ENCODE measurements at places on chromosomes 3 and 15.

GRCh38 chr3:194304186-194304917, 46.8 kb downstream of the CPN2 start:
- DNase-seq: no peak

- no peak for DNase-seq
These were observed 58.1 kb downstream of the RSRC1 start for GRCh38 chr3:158167737-158168557.

GRCh38 chr15:52252781-52253180, 42.8 kb downstream of the MYO5C start:
- no peak for DNase-seq

DNA sequence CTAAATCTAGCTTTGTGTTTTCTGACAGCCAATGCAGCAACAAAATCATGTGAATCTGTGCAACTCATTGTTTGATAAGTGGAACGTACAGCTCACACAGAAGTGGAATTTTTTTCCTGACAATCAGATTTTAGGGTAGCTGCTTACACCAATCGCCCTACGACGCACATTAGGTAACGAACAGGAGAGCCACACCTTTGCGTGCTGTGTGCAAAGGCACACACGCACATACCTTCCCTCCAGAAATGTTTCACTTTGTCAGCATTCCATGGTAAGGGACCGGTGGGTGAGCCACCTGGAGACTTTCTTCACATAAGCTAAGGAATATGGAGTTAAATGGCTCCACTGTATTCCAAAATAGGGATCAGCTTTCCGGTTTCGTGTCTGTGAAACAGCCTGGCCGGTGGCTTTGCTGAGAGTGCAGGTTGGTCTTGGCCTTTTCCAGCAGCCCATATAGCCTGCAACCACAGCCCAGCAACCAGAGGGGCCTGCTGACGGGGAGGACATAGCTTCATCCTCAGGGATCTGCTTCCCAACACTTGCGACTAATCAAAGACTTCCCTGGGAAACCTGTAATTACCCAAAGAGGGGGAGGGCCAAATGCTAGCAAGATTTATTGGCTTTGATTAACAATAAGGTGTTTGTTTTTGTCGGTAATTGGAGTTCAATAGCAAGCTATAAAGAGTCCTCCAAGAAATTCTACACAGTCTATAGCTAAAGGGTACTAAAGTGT, 145.3 kb downstream of the ADAMTS17 start:
- DNase-seq: peak; percentile 21

DNA sequence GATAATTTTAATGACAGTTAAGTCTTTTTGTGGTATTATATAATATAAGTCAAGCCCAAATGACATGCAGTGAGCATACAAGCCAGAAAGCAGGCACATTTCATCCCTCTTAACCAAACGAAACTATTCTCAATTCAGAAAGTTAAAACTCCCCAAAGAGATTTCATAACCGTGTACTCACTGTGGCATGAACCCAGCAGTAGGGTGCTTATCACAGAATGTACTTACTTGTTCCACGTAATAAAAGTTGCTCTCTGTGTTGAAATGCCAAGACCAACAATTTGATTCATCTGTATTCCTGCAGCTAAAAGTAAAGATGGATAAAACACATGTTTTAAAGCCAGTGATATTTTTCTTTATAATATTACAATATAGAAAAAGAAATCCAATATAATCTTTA, 12.1 kb downstream of the GK5 start:
- DNase-seq: no peak

- DNase-seq: no peak
These were observed 48.7 kb upstream of the MDFIC2 start for GRCh38 chr3:70360979-70361760.

GRCh38 chr3:81554388-81554787, 207.1 kb downstream of the GBE1 start:
- no peak for DNase-seq

DNA sequence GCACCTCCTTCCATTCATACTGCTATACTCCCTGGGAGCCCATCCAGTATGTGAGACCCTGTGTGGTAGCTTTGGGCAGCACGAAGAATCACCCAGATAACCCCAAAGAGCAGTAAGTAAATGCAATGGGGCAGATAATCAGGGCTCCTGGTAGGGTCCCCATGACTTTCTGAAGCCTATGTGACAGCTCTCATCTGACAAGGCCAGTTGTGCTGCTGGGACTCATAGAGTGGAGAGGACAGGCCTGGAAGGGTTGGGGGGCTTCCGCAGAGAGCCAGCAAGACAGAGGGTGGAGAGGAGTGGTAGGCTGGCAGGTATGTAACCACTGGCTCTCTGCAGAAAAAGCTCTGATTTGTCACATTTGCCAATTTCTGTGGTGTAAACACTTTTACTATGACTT, 3.2 kb upstream of the SLC6A20 start:
- DNase-seq: no peak

DNA sequence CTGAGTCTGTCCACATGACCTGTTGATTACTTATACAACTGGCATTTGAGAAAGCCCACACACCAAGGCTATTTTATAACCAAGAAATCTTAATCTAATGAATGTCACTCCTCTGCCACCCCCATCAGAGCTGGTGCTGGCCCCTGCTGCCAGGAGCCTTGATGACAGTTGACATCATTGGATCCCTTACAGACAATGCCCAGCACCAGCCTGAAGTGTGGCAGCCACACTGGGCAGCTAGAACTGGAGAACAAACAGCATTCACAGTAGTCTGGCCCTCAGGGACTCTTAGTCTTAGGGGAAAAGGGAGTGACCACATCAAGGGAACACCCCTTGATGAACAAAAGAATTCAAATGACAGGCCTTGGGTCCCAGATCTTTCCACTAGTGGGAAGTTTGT, 840.6 kb downstream of the EPHA3 start:
- no peak for DNase-seq

GRCh38 chr15:85089929-85090597, 108.4 kb downstream of the PDE8A start:
- no peak for DNase-seq

DNA sequence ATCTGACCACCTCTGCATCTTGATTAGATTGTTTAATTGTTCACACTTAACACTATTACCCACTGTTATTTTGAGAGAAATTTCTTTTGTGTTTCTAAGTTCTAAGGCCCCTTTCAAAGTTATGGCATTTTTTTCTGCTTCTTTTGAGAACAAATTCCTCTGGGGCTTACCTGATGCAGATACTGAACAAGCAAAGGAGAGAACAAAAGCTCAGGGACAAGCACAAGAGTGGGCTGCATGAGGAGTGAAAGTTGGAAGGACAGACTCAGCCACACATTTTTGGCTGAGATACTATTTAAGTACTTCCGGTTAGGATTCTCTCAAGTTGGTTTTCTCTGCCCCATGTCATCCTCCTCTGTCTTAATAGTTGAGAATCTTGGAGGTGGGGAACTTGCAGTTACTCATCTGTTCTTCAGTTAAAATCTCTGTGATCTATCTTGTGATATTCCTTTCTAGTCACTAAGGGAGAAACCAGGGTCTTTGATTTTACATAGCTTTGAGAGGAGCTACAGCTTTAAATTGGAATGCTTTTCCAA, 54.7 kb downstream of the CMTM6 start:
- no peak for DNase-seq

DNA sequence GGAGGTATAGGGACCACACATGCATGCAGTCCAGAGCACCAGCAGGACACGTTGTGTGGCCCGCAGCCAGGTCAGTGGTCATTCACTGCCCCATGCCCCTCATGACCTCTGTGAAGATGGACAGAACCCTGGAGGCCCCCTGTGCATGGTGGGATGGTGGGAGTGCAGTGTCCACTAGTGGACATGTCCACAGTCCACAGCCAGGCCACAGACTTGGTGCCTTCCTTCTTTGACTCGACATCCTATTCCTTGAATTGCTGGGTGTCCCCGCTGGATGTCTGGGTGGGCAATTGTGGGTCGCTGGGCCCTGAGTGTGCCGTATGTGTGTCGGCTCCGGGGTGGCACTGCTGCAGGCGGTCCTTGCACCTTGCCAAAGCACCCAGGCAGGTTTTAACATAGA, 35.7 kb downstream of the KLF15 start:
- no peak for DNase-seq

DNA sequence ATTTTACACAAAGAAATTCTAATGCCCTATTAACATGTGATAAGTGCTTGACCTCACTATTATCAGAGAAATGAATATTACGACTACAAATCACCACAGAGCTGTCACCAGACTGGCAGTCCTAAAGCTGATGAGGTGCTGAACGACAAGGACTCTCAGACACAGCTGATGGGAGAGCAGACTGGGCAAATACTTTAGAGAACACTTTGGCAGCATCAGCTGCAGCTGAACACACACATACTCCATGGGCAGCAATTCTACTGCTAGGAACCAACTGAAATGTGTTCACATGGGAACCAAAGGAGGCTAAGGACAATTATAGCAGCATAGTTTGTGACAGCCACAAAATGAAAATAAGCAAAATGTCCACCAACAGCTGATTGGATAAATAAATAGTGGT, 45.5 kb downstream of the SUSD5 start:
- DNase-seq: no peak

DNA sequence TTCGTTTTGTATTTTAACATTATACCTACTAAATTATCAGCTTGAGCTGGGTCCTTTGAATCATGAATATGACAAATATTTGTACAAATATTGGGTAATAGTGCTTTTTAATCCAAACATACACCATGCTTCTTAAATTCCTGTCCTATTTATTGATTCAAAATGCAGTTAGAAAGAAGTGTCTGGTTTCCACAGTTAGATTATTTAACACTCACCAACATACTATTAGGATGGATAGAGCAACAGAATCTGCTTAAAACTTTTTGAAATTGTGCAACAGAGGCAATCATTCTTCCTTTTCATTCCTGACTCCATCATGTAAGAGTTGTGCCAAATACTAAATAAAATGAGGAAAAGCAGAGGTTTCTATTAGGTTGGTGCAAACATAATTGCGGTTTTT, 281.2 kb downstream of the LSAMP start:
- no peak for DNase-seq

Data from stomach (tissue), 19 donors.